Colonic mucosa (tissue), 4 donors: ENCODE measurements at places on chromosomes 3 and 15.
A peak's percentile ranks its signal among the peaks of the same experiment; 100 is the strongest.

- no peak for DNase-seq
These were observed 24.0 kb downstream of the GPR176 start for GRCh38 chr15:39896101-39896500.

DNA sequence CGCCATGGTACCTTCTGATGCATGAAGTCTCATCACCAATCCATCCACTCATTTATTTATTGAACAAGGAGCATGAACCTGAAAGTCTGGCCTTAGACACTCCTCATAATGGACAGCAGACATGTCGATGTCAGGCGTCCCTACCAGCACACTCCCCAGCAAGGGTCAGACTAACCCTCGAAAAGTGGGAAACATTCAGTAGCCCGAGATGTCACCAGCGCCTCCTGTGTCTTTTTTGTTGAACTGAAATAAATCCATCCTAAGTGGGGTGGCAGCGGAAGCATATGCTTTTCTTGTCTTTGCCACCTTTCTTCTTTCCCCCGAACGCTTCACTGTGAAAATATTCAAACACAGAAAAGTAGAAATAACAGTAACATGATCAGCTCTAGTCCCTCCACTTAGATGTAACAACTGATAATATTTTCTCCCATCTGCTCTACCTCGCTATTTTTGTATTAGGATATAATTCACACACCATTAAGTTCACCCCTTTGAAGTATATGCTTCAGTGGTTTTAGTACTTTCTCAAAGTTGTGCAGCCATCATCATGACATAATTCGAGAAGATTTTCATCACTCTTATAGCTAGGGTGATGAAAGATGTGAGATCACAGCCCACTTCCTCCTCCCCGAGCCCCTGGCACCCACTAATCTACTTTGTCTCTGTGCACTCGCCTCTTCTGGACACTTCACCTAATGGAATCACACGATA lies 121.6 kb downstream of the ADAMTS17 start:
- no peak for DNase-seq

- no peak for DNase-seq
These were observed 75.7 kb downstream of the SPSB4 start for GRCh38 chr3:141126661-141127343.

- peak; percentile 49 for DNase-seq
These were observed 104.4 kb downstream of the HERC1 start for GRCh38 chr15:63729115-63729884.

GRCh38 chr15:61205346-61205921 lies 23.7 kb downstream of the RORA start:
- DNase-seq: no peak

DNA sequence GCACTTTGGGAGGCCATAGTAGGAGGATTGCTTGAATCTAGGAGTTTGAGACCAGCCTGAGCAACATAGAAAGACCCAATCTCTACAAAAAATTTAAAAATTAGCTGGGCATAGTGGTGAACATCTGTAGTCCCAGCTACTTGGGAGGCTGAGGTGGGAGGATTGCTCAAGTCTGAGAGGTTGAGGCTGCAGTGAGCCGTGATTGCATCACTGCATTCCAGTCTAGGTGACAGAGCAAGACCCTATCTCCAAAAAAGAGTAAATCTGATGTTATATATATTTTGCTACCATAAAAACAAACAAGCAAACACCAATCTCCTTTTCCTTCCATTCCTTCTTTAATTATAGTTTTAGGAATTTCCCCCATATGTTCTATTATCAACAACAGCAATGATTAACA lies 74.2 kb upstream of the RNU6-1 start:
- no peak for DNase-seq
